ENCODE measurements at places on chromosomes 4 and X. TPM values are rescaled to one million over a fixed set of nuclear protein-coding genes. Genes with fewer than 3 reads are reported as not detected.

DNA sequence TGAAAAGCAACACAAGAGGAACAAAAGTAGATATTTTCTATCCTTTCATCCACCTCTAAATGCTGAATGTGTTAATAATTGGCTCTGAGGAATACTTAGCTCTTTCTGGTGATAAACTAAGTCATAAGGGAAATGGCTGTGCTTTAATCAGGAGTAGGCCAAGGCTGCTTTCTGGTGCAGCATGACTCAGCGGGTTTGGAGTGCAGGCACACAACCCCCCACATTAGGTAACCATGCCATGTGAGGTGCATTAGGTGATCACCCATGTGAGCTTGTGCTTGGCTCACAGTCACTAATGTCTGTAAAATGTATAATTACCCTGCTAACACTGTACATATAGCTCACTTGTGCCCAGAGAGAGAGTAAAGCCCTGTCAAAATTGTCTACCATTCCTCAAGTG is 57.2 kb downstream of the USP38 start:
- DNase-seq, result no peak

The ATP5ME gene
- total RNA-seq, result 38.2 TPM

The PPEF2 gene
- total RNA-seq, result not detected

DNA sequence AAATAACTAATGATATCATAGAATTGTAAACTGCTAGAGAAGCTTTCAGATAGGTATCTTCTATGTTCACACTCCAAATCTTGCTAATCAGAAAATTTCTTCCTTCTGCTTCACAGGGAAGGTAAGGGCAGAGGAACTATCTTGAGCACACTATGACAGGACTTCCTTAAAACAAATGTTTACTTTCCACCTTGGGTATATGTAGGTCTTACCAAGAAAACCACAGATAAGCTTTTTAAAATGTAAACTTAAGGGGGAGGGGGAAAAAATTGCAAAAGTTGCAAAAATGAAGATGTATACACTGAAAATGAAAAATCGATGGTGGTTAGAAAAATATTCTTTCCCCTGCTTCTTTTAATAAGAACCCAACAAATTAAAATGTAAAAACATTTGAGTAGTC is 30.9 kb downstream of the YTHDC1 start:
- no peak for DNase-seq

The NLGN4X gene
- total RNA-seq, result 0.17 TPM

DNA sequence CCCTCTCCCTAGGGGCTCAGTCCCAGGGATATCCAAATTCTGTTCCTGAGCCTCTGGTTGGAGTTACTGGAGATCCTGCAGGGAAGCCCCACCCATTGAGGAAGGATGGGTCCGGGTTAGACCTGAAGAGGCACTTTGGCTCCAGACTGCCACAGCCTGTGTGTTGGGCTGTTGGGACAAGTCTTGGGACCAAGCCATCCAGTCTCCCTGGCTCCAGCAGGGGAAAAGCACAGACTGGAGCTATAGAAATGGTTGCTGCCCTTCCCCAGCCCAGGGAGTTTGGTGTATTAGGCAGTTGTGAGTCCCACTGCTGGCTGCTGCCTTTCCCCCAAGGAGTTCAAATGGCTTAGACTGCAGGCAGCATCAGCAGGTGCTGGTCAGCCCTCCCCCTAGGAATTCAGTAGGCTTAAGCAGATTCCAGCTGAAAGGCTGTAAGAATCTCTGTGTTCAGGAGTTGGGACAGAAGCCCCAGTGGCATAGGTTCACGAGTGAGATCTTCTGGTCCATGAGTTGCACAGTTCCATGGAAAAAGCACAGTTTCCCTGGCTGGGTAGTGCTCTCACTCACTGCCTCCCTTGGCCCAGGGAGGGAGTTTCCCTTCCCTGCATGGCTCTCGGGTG is 344.0 kb upstream of the EPHA5 start:
- no peak for DNase-seq

DNA sequence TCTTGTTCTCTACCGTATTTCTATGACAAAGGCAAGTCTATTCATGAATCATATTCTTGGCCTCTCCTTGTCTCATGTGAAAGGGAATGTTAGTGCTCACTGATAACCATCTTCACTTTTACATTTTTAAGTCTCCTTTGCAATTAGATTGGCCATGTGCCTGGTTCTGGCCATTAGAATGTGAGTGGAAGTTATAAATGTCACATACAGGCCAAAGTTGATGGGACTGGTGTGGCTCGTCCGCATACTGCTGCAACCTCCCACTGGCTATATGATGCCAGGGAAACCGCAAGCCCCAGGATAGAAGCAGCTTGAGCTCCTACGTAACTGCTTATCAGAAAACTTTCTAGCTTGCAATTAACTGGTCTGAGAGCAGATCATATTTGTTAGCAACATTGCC is 86.1 kb downstream of the MAGEC1 start:
- DNase-seq, result no peak

The PDGFRA gene
- total RNA-seq, result 17.8 TPM

GRCh38 chr4:4735870-4736269 is 123.6 kb upstream of the MSX1 start:
- DNase-seq, result no peak

GRCh38 chrX:15033917-15034316 is 160.7 kb downstream of the MOSPD2 start:
- no peak for DNase-seq

DNA sequence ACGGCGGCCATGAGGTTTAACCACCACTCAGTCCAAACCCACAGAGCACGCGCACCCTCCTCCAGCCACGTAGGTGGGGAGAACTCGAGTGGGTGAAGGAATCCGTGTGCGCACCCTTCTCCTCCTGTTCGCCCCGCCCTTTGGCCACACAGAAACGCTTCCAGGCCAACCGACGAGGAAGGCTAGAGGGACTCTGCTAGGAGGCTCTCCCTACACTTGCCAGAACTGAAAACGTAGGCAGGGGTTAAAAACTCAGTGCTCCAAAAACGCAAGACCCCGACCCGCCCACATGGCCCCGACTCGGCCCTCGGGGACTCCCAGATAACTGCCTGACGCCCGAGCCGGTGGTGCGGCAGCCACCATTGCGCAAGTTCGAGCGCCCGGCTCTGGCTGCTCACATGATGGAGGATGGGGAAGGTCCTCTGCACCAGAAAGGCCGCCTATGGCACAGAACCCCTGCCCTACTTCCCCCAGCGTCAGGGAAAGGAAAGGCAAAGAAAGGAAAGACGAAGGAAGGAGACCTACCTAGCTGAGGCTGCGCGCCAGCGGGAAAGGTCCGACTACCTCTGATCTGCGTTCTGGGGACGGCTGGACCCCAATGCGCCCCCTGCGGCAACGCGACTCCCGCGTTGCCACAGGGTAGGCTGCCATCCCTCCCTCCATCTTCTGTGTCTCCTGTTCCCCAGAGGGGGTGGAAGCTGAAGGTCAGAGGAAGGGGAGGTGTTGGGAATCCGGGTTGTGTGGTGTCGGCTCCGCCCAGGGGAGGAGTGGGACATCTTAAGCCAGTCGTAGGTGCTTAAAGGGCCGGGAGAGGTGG is 201.9 kb upstream of the AGTR2 start:
- DNase-seq, result no peak

GRCh38 chrX:24232796-24233195 is 81.1 kb downstream of the SUPT20HL2 start:
- no peak for DNase-seq

DNA sequence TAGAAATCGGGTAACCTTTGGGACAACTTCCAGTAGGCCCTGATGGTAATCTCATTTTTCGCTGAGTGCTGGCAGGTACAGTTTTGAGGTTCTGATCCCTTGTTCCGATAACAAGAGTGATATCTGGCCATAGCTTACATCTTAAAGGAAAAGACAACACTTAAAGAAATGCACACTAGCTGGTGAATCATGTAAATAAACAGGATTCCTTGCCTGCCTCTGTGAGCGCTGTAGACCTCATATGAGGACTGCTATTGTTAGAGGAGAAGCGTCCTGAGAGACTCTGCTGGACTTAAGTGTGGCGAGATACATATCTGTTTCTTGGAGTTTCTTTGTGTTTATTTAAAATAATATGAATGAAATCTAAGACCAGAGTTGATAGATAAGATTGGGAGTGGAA is 149.3 kb upstream of the SLC4A4 start:
- DNase-seq, result no peak

- DNase-seq, result no peak
Measured at GRCh38 chrX:110734271-110734670, 61.3 kb downstream of the CHRDL1 start.

GRCh38 chrX:129875669-129876068 is 30.3 kb upstream of the UTP14A start:
- no peak for DNase-seq

The RBMXL3 gene
- total RNA-seq, result not detected

GRCh38 chr4:160044693-160045092 is 941.8 kb downstream of the RAPGEF2 start:
- no peak for DNase-seq

DNA sequence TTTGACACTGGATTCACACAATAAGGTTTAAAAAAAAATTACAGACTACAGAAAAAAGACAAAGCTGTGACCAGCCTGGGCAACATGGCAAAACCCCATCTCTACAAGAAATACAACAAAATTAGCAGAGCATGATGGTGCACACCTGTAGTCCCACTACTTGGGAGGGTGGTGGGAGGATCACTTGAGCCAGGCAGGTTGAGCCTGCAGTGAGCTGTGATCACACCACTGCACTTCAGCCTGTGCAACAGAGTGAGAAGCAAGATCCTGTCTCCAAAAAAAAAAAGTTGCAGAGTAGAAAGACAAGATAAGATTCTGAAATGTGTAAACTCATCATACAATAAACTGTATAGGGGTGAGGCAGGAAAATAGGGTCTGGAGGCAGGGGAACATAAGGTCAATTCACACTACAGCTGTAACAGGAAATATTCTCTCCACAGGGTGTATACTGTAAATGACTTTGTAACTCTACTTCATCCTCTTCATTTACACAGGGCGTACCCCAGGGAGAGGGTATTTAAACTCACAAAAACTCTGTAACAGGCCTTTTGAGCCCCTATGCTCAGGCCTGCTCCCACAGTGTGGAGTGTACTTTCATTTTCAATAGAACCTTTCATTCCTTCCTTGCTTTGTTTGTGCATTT is 112.6 kb upstream of the MAPK10 start:
- no peak for DNase-seq

GRCh38 chr4:27819246-27819645 is 958.6 kb downstream of the STIM2 start:
- DNase-seq, result no peak

The SPATA4 gene
- not detected for total RNA-seq

GRCh38 chrX:132001127-132001526 is 22.0 kb upstream of the STK26 start:
- DNase-seq, result no peak

The NLRP2B gene
- not detected for total RNA-seq

- no peak for DNase-seq
Measured at GRCh38 chr4:166078955-166079354, 205.9 kb downstream of the TLL1 start.

GRCh38 chr4:119861731-119862130 is 204.9 kb downstream of the MAD2L1 start:
- DNase-seq, result no peak

- DNase-seq, result no peak
Measured at GRCh38 chr4:121199742-121200561, 35.8 kb upstream of the TNIP3 start.

DNA sequence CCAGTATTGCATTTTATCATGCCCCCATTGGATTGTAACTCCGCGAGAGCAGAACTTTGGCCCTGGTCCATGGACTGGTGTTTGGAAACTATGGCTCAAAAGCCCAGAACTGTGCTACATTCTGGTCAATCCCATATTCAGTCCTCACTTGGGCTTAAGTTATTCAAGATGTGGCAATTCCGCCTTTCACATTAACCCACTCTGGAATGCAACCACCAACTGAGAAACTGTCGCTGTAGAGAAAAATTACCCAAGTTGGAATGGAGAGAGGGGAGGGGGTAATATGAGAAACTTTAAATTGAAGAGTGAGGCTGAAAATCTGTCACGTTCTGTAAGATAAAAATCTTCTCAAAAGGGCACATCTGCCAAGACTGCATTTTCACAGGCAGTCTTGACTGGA is 189.6 kb upstream of the NHS start:
- DNase-seq, result no peak

DNA sequence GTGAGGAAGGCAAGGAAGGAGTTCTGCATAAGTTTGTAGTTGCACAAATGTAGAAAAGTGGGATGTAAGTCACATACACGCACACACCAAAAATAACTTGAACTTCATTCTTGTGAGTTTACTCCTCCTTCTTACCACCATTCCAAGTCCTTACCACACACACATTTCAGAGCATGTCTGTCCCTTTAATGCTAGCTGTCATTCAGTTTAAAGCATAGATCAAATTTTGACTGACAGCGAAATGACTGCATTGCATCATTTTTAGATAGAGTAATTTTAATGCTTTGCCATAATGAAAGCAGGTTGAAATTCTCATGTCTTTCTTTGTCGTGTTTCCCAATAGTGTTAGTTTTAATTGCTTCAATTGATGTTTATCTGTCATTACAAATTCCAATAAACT is 629.6 kb upstream of the HTR2C start:
- DNase-seq, result no peak

DNA sequence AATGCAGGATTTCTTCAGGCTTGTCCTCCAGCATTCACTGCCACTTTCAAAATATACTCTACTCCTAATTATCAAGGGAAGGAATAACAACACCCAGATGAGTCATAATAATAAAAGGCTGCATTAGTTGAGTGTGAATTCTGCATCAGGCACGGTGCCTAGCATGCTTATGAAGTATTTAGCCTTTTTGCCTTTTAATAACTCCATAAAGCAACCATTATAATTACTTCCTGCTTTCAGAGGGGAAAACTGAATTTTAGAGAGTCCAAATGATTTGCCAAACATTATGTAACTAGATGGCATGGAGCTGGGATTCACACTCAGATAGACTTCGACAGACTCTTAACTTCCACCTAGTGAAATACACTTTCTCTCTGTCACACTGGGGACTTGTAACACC is 2365.5 kb downstream of the PCDH7 start:
- DNase-seq, result no peak

The SPARCL1 gene
- 80.8 TPM for total RNA-seq

GRCh38 chrX:45766981-45767501 is 566.4 kb upstream of the DIPK2B start:
- no peak for DNase-seq

DNA sequence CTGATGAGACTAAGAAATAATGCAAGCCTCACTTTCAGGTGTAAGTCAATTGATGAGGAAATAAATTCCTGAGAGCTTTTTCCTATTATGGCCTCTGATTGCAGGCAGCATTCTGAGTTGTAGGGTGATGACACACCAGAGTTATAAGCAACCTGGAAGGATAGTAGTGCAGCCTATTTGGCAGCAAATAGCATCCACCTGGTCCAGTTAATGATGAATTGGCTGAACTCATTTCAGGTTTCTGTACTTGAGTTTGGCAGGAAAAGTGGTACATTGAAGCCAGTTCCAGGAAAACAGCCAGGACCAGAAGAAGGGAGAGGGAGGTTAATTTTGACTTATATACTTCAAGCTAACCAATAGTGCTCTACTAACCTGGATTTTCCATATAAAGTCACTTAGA is 316.8 kb downstream of the NAF1 start:
- no peak for DNase-seq

- no peak for DNase-seq
Measured at GRCh38 chr4:19260346-19260745, 991.4 kb upstream of the SLIT2 start.

GRCh38 chr4:15793506-15794363 is 15.6 kb downstream of the CD38 start:
- DNase-seq, result no peak

The ARX gene
- not detected for total RNA-seq

GRCh38 chr4:15809466-15809865 is 31.3 kb downstream of the CD38 start:
- DNase-seq, result no peak
